ENCODE measurements at places on chromosomes 4 and X. TPM values are rescaled to one million over a fixed set of nuclear protein-coding genes. Genes with fewer than 3 reads are reported as not detected.

- no peak for DNase-seq
Measured at GRCh38 chrX:107565015-107565414, 63.3 kb upstream of the PRPS1 start.

- DNase-seq, result no peak
Measured at GRCh38 chr4:137083571-137084135, 448.6 kb downstream of the PCDH18 start.

ARMCX4 gene
- 4.8 TPM for total RNA-seq

PHOX2B gene
- not detected for total RNA-seq

Measured in activated naive CD8-positive, alpha-beta T cell treated with anti-CD3 and anti-CD28 coated beads, Interleukin-2, amount 10 ng/mL, durations not matched to agents 7 days and 5 days (primary cell).